Stimulated activated CD8-positive, alpha-beta memory T cell treated with anti-CD3 and anti-CD28 coated beads, Interleukin-15, amount 100 ng/mL, for 1 hour (primary cell): ENCODE measurements at places on chromosomes 12 and 14.

- DNase-seq = no peak
Measured at GRCh38 chr12:110501399-110501751, 536 bp downstream of the VPS29 start.

GRCh38 chr12:3746758-3747157 is 6.2 kb downstream of the CRACR2A start:
- no peak for DNase-seq

DNA sequence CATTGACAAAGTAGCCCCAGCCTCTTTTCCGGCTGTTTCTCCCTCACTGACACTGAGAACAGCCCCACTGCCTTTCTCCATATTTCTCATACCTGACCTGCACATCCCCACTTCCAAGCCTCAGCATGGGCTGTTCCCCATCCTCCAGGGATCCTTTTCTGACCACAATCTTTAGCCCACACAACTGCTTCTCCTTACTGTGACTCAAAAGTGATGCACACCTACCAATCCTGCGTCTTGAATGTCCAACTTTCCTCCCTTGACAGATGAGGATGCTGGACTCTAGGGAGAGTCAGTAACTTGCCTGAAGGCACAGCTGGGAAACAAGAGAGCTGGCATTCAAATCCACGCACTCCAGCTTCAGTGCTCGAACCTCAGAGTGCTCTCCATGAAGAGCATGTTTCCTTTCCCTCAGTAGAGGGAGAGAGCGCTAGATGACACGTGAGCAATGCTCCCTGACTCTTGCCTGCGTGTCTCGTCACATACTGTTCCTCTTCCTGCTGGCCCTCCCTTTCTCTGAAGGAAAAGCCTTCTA is 75.6 kb downstream of the NTF3 start:
- DNase-seq = no peak

GRCh38 chr14:86510491-86510890 is 980.5 kb downstream of the FLRT2 start:
- DNase-seq = no peak

DNA sequence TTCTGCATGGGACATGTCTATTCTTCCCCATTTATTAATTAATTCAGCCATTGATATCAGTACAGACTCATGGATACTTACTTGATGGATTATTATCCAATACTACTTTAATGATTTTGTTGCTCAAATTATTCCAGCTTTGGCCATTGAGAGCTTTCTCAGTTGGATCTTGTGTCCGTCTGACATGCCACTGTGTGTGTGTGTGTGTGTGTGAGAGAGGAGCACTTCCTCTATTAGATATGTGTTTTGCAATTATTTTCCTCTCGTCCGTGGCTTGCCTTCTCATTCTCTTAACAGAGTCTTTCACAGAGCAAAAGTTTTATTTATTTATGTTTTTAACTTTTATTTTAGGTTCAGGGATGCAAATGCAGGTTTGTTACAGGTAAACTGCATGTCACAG is 194.2 kb downstream of the ADGRD1 start:
- DNase-seq = no peak

- no peak for DNase-seq
Measured at GRCh38 chr14:74133833-74134481, 49.2 kb downstream of the LIN52 start.

DNA sequence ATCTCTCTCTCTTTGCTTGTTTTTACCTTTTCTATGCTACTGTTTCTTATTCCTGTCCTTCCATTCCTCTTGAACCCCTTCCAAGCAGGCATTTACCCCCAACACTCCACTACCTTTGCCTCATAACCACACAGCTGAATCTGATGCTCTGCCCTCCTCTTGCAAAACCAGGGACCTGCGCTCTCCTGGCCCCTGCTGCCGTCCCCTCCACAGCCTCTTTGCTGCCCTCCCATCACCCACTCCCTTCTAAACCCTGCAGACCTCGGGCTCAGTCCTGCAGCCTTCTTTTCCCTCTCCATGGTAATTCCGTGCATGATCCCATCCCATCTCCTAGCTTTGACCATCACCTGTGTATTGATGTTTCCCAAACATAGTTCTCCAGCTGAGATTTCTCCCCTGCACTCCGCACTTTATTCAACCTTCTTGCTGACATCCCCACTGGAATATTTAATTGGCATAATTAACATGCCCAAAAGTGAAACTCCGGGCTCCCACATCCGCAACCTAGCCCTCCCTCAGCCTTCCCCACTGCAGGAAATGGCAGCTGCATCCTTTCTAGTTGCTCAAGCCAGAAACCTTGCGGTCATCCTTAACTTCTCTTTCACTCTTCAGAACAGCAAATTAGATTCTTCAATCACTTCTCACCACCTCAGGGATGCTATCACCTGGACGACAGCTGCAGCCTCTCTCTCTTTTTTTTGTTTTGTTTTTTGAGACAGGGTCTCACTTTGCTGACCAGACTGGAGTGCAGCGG is 16.0 kb downstream of the FIGNL2 start:
- no peak for DNase-seq

DNA sequence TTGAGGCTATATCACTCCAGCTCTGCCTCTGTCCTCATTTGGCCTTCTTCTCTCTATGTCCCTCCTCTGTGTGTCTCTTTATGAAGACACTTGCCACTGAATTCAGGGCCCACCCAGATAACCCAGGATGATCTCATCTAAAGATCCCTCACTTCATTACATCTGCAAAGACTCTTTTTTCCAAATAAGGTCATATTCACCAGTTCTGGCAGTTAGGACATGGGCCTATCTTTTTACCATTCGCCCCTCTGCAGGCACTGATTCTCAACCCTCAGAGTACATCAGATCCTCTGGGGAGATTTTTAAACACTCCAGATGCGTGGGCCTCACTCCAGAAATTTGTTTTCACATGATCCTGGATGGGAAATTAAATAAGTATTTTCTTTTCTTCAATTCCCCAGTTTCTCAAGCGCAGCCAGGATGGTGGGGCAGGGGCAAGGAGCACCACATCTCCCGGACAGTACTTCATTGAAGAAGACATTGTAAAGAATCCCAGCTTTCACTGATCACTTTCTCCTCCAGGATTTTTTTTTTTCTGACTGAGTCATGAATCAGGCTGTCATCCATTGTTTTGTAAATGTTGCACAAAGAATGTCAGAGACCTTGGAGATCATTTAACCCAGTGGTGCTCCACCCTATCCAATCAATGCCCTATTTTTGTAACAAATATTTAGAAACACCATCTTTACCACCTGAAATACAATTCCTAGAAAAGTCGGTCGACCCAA is 27.4 kb downstream of the CRACR2A start:
- no peak for DNase-seq

- no peak for DNase-seq
Measured at GRCh38 chr12:11879306-11879705, 191.4 kb upstream of the BCL2L14 start.

GRCh38 chr14:100336618-100337530 is 13.7 kb downstream of the SLC25A47 start:
- DNase-seq = no peak

GRCh38 chr14:87901236-87901635 is 91.7 kb downstream of the GALC start:
- no peak for DNase-seq

- DNase-seq = no peak
Measured at GRCh38 chr12:54154681-54155186, 34.1 kb downstream of the SMUG1 start.

- peak; percentile 23 for DNase-seq
Measured at GRCh38 chr14:76386944-76387782, 11.2 kb downstream of the ESRRB start.

DNA sequence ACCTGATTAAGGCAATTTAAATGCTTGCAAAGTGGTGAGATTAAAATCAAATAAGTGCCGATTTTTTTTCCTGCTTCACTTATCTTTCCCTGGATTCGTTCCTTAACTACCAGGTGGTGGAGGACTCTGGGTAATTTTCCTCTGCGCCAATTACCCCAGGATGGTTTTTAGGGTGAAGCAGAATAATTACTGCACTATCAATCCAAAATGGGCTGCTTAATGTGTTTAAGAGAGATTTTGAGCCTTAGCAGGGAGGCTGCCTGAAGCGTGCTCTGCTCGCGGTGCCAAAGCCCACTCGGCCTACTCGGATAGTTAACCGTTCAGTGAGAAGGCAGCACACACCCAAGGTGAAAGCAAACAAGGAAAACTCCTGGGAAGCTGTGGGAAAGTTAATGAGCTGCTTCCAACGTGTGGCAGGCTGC is 274.9 kb upstream of the LMO3 start:
- no peak for DNase-seq

- no peak for DNase-seq
Measured at GRCh38 chr12:64611341-64612284, 1.3 kb downstream of the RASSF3 start.

GRCh38 chr12:104498211-104498801 is 41.6 kb downstream of the CHST11 start:
- DNase-seq = no peak

- no peak for DNase-seq
Measured at GRCh38 chr12:13374793-13375192, 178.3 kb downstream of the EMP1 start.

- DNase-seq = no peak
Measured at GRCh38 chr14:99560922-99561683, 42.9 kb downstream of the CCDC85C start.

DNA sequence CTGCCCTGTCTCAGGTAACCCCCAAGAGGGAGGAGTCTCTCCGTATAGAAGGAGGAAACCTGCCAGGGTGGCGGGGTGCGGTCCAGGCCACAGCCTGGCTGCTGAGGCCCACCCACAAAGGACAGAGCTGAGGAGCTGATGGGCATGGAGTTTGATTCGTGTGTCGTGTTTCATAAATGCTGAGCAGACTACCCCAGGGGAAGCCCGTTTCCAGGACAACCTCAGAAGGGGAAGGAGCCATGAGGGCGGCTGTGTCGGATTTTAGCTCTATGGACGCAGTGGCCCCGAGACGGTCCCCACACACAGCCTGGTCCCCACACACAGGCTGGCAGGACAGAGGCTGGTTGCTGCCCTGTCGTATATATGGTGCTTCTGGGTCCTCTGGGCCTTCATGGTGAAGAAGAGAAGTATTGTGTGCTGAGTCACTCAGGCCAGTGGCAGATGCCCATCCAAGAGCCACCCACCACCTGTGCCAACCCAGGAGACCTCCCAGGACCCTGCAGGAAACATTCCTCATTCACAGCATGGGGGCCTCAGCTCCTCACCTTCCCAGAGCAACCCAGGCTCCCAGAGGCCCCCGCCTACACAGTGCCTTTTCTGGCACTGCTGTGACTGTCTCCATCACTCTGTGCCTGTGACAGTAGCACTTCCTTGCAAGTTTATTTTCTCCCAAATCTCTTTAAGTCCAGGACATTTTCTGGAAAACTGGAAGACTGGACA is 63.1 kb upstream of the RIN3 start:
- DNase-seq = no peak

DNA sequence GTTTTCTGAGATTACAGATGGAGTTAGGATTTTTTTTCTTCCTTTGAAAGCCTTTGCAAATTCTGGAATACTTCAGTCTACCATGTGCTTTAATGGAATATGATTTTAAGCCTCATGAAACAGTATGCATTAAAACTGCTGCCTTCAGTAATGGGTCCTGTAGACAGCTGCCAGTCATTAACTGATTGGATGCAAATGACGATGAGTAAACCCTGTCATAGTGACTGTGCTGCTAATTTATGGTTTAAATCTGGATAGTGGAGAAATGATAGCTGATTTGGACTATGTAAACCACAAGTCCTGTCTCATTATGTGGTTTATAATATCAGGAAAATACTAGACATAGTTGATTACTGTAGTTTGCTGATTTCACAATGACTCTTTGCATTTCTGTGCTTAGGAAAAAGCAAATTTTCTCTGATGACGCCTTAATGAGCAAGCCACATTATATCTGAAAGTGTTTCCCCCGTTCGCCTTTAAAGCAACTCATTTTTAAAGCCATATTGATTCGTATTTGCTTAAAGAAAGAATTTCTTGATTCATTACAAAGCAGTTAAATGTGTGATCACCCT is 217.6 kb downstream of the TMTC2 start:
- no peak for DNase-seq

GRCh38 chr12:31682136-31682962 is 22.9 kb downstream of the ETFBKMT start:
- peak; percentile 45 for DNase-seq

GRCh38 chr14:95479494-95479893 is 37.0 kb downstream of the SYNE3 start:
- DNase-seq = no peak

- no peak for DNase-seq
Measured at GRCh38 chr12:12336049-12336411, 14.0 kb downstream of the MANSC1 start.

GRCh38 chr12:48028541-48029431 is 24.5 kb upstream of the COL2A1 start:
- no peak for DNase-seq

- DNase-seq = no peak
Measured at GRCh38 chr12:1544996-1545700, 49.2 kb downstream of the FBXL14 start.
